ENCODE measurements at places on chromosomes 3 and 15.
A peak's percentile ranks its signal among the peaks of the same experiment; 100 is the strongest.

GRCh38 chr3:60463685-60464084 lies 787.6 kb downstream of the FHIT start:
- DNase-seq = no peak

DNA sequence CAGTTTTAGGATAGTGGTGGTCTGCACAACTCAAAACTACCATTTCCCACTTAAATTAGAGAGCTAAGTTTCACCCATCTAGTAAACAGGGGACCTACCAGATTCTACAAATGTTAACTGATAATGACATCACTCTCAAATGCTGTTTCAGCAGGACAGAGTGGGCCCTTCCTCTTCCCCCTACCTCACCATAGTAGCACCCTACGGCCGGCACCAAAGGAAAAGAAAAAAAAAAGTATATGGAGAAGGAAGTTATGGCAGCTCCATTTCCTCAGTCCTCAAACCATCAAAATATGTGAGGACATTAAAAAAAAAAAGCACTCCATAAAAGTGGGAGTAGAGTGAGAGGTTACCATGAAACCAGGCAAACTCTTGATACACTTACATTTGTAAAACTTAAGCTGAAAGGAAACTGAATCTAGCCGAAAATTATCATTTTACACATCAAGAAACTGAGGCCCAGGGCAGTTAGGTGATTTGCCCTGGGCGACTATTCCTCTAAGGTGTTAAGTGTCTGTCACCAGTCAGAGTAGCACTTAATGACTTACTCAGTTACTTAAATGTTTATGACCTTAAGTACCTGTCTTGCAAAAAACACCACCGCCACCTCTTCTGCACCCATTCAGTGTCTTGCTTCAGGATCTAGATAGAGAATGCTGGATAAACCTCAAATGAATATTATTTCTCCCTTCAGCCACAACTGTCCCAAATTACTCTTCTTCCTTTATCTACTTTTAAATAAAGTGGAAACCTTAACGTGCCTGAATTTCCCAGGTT lies 2.7 kb downstream of the MSL2 start:
- DNase-seq = no peak

- no peak for DNase-seq
Observed at GRCh38 chr3:136690599-136690998, 61.6 kb downstream of the STAG1 start.

DNA sequence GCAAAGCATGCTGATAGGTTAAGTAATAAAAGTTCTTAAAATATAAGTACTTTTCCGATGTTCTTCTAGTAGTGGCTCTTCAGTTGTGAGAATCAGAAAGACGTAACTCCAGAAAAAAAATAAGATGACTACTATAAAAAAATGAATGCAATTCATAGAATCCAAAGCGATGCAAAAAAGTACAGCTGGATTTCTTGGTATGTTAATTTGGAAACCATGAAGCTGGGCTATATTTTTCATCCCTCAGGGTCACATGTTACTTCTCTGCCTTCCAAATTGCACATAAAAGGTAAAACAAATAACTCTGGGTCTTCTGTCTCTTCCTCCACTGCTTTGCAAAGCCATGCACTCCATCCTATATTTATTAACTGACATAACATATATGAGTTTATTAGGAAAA lies 843.9 kb upstream of the DPPA4 start:
- DNase-seq = no peak

GRCh38 chr3:87227835-87228144 lies 681 bp downstream of the CHMP2B start:
- DNase-seq = no peak

GRCh38 chr3:99755831-99756230 lies 61.8 kb upstream of the CMSS1 start:
- DNase-seq = no peak

DNA sequence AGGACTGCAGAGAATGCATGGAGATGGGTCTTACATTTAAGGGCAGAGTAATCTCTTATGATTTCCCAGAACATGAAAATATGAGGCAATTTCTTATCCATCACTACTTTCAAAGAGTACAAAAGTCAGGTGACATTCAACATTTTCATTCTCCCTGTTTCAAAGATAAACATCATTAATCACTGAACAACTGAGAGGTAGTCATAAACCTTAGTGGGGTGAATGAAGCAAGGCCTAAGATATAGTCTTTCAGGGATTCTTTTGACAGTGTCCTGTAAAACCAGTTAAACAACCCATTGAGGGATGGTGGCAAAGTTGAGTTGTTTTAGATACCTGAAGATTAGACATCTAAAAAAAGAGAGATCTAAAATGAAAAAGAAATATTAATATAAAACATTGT lies 271.6 kb upstream of the CBLB start:
- DNase-seq = no peak

DNA sequence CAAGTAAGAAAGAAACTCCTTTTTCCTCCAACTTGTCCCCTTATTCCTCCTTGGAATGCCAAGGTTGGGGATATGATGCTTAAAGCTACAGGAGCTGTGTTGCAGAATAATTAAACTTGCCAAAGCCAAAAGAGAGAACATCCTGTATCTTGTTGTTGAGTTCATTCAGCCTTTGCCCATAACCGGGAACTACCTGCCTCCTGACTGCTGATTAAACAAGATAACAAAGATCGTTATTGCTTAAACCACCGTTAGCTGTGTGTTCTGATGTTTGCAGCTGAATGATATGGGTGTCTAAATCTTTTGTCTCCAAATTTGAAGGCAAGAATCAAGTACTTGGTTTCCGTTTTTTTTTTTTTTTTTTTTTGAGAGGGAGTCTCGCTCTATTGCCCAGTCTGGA lies 61.5 kb downstream of the DPPA2 start:
- no peak for DNase-seq

DNA sequence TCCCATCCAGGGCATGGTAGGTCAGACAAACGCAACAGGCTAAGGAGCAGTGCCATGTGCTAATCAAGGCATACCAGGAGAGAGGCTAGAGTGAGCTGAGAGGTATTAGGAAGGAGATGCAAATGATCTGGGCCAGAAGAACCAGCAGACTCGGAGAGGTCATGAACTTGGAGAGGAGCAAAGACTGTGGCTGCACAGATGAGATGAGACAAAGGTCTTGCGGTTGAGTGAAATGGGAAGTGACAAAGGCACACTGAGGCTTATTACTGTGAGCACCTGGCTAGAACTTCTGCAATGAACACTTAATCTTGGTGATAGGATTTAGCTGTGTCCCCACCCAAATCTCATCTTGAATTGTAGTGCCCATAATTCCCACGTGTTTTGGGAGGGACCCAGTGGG lies 380.2 kb downstream of the ULK4 start:
- no peak for DNase-seq

DNA sequence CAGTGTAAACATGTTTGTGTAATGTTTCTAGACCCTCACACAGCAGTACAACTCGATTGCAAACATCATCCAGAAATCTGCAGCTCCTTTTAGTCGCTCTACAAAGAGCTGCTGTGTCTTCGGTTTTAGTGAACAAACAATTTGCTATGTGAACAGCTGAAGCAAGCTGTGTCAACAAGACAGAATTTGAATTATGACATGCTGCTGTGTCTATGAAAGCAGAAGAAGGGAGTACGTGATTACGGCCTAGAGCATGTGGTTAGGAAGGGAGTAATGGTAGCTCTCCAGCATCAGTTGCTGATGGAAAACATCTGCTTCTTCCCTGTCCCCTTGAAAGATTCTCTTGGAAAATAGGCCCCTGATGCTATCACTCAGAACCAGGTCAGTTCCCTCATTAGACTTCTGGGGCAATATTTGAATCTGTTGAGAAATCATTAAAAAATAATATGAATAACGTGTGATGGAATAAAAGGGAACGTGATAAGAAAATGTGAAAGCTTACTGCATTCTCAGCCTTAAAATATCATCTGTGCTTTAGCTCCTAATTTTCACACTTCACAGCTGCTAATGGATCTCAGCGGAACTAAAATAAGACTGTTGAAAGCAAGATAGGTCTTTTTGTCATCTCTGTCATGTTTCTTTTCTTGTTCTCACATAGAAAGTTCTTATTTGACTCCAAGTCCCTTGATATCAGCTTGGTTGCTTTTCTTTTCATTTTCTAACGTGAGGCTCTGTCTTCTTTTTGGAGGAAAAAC lies 891.5 kb downstream of the ROBO2 start:
- no peak for DNase-seq

GRCh38 chr3:154040283-154040682 lies 80.9 kb upstream of the ARHGEF26 start:
- DNase-seq = no peak

- no peak for DNase-seq
Observed at GRCh38 chr3:35832140-35832571, 192.8 kb downstream of the ARPP21 start.

DNA sequence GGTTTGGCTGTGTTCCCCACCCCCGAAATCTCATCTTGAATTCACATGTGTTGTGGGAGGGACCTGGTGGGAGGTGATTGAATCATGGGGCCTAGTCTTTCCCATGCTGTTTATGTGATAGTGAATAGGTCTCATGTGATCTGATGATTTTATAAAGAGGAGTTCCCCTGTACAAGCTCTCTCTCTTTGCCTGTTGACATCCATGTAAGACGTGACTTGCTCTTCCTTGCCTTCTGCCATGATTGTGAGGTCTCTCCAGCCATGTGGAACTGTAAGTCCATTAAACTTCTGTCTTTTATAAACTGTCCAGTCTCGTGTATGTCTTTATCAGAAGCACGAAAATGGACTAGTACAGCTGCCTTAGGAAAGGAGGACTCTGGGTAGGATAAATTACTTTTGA lies 976.7 kb downstream of the MCTP2 start:
- DNase-seq = no peak

- no peak for DNase-seq
Observed at GRCh38 chr3:126528800-126529541, 5.0 kb downstream of the CHST13 start.

- no peak for DNase-seq
Observed at GRCh38 chr3:194832346-194833104, 146.8 kb downstream of the FAM43A start.

- no peak for DNase-seq
Observed at GRCh38 chr3:129934234-129935123, 40.0 kb upstream of the TRH start.

DNA sequence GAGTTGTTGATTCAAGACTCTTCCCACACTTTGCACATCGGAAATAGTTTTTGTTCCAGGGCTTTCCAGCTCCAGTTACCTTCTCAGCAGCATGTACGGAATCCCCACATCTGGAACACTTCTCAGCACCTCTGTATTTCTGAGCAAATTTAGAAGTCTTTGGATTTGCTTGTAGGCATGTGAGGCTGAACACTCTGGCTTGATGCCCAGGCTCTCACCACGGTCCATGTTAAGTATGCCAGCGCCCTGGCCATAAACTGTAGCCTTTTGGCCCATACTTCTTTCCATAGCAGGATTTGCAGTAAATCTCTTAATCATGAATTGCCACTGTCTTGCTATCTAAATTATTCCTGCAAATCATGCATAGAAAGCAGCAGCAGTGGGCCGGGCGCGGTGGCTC lies 24.4 kb downstream of the ATP2C1 start:
- no peak for DNase-seq

- no peak for DNase-seq
Observed at GRCh38 chr15:89777073-89777751, 1.1 kb downstream of the MESP2 start.

GRCh38 chr3:53729618-53730017 lies 116.6 kb downstream of the CHDH start:
- no peak for DNase-seq

DNA sequence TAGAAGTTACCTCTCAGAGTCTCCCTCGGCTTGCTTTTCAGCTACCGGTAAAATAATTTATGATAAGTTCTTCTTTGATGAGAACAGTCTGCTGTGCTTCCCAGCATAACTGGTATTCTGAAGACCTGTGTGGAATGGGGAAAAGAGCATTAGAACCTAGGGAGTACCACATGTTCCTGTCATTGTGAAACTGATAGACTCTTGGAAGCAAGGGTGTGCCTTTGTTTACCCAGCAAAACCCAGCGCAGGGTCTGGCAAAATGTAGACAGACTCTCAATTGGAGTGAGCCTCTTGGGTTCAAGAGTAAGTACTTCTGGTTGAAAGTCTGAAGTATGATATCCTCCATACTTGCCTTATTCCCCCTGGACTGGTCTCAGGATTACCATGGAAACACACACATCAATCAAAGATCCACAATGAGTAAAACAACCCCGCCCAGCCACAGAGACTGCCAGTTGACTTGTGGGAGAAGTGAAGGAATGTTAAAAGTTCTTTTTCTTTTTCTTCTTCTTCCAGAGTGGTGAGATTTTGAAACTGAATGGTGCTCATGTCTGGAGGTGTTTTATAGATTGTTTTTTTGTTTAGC lies 652.4 kb upstream of the NAALADL2 start:
- no peak for DNase-seq

DNA sequence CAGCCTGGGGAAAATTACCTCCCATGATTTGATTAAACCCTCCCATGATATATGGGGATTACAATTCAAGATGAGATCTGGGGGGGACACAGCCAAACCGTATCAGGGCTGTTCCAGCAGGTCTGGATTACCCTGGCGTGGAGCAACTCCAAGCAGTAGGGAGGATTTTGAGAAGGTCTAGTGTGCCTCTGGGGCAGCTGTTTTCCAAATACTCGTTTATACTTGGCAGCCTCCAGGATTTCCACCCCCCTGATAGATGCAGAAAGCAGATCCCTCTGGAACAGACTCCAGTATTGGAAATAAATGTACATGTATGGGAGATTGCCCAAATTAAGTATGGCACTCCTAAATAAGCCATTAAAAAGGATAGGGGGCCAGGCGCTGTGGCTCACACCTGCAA lies 7.7 kb upstream of the IRAK2 start:
- DNase-seq = no peak

GRCh38 chr3:197297476-197298340 lies 704 bp downstream of the DLG1 start:
- peak; percentile 92 for DNase-seq

GRCh38 chr3:12522721-12523120 lies 22.6 kb downstream of the MKRN2OS start:
- no peak for DNase-seq

GRCh38 chr3:18725668-18726407 lies 300.7 kb upstream of the SATB1 start:
- DNase-seq = no peak

DNA sequence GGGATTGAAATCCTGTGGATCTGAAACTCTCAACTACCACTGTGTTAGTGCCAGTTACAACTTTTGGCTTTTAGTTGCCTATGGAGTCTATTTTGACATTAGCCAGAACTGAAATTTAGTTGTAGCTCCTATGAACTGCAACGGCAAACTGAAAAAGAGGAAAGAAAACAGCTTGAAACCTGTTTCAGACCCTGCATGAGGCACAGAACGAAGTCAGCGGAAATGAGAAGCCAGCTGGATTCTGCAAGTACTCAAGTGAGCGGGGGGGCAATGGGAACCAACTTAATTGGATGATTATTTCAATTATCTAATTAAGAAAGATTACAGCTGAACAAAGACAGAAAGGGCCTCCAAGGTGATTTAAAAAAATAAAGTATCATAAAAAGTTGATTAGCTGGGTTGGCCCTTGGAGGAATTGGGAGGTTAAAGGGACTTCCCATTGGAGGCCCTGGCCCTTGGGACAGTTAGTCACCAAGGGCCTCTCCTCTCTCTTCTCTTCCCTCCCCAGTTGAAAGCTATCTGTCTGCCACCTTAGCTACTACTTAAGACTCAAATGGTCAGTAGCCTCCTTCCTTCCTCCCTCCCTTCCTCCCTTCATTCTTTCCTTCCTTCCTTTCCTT lies 352.1 kb downstream of the SHQ1 start:
- no peak for DNase-seq

- no peak for DNase-seq
Observed at GRCh38 chr3:27354161-27354560, 15.0 kb downstream of the NEK10 start.
